SHP77 treated with DMSO at 0.1 percent for 48 hours (cell line): ENCODE measurements at places on chromosomes 13 and 19.

DNA sequence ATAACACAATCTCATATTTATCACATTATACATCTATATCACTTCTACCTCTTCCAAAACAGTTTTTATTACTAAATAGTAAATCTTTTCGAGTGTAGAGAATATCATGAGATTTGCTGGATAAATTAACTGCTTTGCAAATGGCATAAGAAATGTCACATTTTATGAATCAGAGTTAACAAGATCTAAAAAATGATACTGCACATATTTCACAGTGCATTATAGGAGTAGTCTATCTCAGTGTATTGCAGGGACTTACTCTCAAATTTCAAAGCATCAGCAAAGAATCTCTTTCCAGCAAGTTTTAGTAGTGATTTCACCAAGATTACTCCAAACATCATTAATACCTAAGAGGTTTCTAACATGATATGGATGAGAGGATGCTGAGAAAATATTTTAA is 687.1 kb upstream of the SLITRK1 start:
- no peak for DNase-seq

DNA sequence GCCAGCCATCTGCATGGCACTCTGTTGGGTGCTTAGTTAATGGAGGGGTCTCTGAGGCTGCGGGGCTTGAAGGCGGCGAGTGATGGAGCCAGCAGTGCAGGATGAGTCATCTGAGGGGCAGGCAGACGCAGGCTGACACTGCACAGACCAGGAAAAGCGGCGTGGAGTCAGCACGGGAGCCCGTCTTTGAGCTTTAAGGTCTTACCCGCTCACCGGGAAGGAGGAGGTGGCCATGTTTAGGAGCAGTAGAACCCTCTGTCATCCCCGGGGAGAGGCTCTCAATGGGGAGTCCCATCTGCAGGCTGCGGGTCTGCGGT is 13.1 kb downstream of the NAXD start:
- no peak for DNase-seq

DNA sequence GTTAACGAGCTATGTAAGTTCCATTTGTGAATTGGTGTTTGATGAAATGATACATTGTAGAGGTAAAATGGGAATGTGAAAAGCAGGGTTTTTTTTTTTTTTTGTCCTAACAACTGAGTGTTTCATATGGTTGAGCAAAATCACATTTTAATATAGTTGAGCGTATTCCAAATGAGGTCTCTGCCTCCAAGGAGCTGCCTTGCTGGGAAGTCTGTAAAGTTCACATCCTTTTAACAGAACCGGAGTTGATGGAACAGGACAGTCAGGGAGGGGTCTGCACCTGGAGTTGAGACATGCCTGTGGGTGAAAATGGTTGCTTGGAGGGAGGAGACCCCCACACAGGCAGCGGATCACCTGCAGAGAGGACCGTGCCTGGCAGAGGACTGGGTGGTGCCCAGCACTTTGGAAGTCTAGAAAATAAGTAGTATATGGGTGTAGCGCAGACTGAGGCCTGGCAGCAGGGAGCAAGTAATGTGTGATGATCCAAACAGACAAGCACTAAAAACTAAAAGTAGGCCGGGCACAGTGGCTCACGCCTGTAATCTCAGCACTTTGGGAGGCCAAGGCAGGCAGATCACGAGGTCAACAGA is 75.2 kb upstream of the UBAC2 start:
- DNase-seq: no peak

- peak; percentile 25 for DNase-seq
These were observed 751 bp downstream of the GRAMD1A start for GRCh38 chr19:35000647-35001501.

DNA sequence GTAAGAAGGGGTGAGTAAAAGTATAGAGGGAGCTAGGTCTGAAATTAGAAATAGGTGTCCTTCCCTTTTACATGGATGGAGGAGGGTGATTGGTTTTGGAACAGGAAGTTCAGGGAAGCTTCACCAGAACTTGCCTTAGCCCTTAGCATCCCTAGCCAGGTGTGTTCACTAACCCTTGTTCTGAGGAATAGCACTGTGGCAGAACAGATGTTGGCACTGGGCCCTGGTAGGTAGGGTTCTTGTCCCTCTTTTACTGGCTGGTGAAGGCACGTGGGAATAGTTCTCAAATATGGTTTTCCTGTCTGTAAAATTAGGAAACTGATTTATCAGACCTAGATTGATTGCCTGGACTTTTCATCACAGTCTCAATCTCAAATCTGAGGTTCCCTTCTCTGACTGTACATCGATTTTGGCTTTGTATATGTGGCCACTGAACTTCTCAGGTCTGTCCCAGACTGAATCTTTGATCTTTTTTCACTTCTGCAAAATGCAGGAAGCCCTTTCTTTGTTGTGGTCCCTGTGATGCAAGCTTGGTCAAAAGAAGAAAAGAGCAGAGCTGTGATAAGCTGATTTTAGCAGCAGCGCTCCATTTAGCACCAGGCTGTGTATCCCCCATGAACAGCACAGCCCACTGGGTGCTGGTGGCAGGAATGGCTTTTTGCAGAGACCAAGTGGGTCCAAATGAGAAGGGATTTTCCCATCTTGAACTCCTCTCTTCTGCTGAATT is 86.2 kb upstream of the HTR2A start:
- DNase-seq: no peak

DNA sequence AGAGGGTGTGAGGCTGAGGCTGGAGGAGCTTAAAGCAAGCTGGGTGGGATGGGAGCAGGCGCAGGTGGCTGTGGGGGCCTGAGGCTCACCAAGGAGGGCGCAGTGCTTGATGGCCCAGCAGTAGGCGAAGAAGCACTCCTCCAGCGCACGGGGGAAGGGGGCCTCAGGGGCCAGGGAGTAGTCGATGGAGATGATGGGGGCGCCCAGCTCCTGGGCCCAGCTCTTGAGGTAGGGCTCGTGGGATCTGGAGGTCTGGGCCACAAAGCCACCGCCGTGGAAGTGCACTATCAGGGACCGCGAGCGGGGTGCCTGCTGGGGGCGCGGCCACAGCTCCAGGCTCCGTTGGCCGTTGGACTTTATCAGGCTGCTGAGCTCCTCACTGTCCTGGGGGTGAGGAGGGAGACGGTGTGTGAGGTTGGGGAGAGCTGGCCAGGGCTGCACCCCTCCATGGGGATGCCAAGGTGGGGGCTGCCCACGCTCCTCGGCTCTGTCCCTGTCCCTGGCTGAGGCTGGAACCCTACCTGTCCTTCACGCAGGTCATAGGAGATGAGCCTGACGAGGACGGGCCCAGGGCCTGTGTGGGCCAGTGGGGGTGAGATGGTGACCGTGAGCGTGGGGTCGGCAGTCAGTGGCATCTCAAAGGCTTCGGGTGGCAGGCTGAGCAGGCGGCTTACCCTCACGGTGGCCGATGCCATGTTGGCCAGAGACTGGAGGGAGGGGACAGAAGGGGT is 17.2 kb upstream of the CNFN start:
- no peak for DNase-seq

DNA sequence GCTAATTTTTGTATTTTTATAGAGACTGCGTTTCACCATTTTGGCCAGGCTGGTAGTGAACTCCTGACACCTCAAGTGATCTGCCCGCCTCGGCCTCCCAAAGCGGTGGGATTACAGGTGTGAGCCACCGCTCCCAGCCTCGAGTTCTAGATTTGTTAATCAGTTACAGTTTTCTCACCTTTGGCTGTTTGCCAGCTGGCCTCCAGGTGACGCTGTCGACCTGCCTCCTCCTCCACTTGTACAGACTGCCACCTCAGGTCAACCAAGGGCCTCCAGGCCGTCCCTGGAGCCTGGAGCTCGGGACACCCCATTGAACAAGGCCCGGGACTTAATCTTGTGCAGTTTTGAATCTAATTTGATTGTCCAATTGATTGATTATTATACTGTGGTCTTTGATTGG is 45.5 kb downstream of the IER2 start:
- no peak for DNase-seq

- DNase-seq: no peak
These were observed 1.3 kb downstream of the NECTIN2 start for GRCh38 chr19:44847144-44848035.
